Activated CD8-positive, alpha-beta memory T cell treated with anti-CD3 and anti-CD28 coated beads for 24 hours (primary cell): ENCODE measurements at places on chromosomes 2 and 18.

DNA sequence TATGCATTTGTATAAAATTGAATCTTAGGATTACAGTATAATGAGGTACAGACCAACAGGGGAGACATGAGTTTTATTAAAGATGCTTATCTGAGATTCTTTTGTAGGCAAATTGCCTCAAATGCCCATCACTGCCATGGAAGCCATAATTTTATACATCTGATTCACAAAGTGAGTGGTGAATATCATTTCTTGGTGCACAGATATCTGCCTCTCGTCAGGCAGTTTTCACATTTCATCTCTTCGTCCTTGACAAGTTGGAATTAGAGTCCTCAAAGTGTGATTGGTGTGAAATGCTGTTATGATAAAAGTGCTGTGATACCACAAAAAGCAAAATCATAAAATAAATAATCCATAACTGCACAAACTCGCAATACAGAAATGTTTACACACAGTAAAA is 1602.8 kb upstream of the DDX18 start:
- no peak for DNase-seq

GRCh38 chr2:11042841-11043240 is 112.4 kb upstream of the SLC66A3 start:
- DNase-seq, result no peak

GRCh38 chr2:205998583-205998982 is 87.4 kb downstream of the INO80D start:
- no peak for DNase-seq

- DNase-seq, result no peak
These were observed 28.1 kb downstream of the FARSB start for GRCh38 chr2:222627764-222628163.

DNA sequence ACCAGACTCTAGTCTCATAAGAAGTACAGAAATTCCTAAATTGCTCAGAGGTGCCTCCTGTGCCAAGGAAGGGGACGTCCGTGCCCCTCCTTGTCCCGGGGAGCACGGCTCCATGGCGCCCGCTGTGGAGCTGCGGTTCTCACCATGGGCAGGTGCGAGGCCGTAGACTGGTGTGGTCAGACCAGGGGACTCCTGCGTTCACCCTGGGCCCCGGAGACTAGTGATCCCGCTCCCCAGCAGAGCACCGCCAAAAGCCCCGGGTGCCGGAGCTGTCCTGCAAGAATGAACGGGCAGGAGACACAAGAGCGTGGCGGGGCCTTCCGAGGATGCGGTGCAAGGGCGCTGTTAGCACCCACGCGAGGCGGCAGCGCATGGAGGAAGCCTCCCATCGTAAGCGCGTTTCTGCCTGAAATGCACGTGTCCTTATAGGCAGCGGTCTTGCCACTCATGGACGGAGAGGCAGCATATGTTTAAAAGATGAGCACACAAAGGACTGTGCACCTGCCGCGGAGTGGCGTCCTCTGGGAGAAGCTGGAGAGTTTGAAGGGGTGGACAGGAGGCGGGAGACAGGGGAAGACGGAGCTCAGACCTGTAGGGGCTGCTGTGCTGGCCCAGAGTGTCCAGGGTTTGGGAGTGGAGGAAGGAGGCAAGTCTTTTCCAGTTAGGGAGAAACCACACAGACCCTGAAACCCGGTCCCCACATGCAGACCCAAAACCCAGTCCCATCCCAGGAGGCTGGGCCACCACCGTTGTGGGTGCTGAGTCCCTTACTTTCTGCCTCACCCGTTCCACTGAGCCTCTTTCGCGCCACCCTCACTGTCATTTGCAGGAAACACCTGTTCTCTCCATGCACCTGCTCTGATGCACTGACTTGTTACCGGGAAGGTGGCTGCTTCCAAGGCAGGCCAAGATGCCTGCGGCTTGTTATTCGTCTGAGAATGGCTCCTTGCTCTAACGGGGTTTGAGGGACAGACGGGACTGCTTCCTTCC is 7.5 kb upstream of the KCNG2 start:
- no peak for DNase-seq

DNA sequence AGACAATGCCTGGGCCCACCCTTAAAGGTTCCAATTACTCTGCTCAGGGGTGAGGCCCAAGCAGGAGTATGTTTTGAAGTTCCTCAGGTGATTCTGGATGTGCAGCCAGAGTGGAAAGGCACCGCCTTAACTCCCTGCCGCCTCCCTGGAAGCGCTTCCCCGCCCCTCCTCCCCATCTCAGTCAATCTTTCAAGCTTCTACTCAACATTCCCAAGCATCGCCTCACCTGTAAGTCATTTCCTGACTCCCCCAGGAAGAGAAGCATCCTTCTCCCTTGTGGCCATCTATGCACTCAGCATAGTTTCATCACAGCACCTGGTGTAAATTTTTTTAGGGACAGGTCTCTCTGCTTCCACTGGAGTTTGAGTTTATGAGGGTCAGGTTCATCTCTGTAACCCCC is 67.5 kb downstream of the MYL12B start:
- no peak for DNase-seq

DNA sequence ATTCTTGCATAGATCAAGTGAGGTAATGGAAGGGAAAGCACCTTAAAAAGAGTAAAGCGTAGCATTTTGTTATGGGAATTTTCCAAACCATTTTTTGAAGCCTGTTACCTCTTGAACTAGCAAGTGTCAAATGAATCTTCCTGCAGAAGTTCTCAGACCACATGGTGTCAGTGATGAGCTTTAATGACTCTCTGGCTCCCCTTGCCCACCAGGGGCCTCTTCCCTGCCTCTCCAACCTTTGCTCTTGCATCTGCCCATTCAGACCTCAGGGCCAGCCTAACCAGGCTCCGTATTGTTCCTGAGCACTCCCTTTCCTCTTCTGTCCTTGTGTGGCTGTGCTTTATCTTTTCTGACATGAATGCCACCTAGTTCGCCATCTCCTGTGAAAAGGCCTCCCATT is 155.9 kb downstream of the DIS3L2 start:
- no peak for DNase-seq

DNA sequence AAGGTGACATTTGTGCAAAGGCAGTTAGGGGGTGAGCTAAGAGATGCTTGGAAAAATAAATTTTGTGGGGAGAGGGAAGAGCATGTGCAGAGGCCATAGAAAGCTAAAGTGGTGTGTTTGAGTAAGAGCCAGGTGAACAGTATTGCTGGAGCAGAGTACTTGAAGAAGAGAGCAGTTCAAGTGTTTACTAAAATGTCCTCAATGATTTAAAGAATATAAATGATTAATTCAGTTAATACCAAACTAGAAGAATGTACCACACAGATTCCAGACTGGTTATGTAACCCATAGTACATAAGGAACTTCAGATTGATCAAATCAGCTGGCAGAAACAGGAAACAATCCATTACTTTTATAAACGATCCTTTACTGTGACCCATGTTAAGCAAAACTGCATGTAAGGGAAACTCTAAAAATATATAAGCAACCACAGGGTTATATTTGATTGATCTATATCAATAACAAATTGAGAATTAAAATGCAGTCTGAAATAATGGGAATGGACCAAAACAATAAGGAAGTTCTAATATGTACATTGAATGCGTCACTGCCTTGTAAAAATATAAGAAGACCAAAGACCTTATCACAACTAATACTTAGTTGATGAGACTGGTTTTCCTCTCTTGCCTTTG is 76.9 kb downstream of the LDAH start:
- no peak for DNase-seq
